ENCODE measurements at places on chromosomes 12 and 14. TPM values are rescaled to one million over a fixed set of nuclear protein-coding genes. Genes with fewer than 3 reads are reported as not detected.

TSHR gene
- total RNA-seq: not detected

COQ5 gene
- total RNA-seq: 21.6 TPM

PRR4 gene
- 2.2 TPM for total RNA-seq

- no peak for DNase-seq
Measured at GRCh38 chr14:86627080-86627479, 1097.1 kb downstream of the FLRT2 start.

- DNase-seq: no peak
Measured at GRCh38 chr12:79549531-79550271, 141.1 kb downstream of the PAWR start.

DNA sequence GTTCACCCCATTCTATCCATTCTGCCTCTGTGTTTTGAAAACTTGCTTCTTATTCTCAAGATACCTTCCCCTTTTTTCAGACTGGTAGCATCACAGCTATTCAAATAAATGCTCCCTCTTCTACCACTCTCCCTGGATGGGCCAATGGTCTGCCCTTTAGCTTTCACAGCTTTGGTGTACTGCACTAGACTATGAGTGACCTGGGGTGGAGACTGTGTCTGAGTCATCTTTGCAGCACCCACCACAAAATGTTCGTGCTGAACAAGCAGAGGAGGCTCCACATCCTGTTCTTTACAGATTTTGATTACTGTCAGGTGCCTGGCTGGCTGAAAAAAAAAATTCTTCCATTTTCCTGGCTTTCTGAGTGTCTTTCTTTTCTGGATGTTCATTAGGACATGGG, 1104.1 kb upstream of the TMEM132C start:
- no peak for DNase-seq

DNA sequence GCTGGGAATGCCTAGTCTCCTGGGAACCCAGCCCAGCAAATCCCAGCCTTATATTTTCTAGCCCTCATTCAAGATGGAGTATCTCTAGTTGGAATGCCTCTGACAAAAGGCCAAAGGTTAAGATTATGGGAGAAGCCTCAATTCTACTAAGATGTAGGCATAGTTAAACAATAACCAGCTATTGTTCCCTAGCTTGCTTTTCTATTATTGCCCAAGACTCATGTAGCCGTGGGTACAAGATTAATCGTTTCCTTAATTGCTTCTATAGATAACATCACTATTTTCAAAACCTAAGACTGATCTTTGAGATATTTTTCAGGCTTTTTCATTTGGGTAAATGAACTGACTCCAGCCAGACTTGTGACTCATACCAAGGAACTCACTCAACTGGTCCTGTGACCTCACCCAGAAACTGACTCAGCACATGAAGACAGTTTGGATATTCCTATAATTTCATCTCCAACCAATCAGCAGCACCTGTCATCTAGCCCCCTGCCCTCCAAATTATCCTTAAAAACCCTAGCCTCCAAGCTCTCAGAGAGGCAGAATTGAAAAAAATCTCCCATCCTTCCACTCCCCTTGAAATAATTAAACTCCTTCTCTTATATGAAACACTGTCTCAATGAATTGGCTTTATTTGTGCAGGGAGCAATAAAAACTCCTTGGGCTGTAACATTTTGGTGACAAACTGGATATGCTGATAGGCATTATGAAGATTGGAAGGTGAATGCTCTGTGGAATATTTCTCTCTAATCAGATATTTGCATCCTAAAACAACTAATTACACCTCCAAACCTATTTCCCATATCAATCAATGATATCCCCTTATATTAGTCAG, 589.0 kb downstream of the C12orf50 start:
- DNase-seq: no peak
